GM12878 (cell line): ENCODE measurements at places on chromosomes 7 and 10.

DNA sequence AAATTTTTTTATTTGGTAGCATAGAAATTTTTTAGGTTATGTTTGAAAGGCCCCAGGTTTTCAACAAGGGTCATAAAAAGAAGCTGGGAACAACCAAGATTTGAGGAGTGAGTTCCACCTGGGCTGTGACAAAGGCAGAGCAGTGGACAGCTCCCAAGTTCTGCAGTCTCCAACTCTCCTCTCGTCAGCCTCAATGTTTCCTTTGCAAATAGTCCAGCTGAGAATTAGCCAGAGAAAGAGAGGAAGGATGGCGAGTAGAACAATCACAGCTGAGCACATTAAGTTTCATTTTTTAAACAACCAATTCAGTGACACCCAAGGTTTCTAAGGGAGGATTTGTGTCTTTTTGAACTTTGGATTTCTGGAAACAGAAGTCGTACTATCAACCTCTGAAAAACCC, 143.2 kb downstream of the NRCAM start:
- DNase-seq = no peak

DNA sequence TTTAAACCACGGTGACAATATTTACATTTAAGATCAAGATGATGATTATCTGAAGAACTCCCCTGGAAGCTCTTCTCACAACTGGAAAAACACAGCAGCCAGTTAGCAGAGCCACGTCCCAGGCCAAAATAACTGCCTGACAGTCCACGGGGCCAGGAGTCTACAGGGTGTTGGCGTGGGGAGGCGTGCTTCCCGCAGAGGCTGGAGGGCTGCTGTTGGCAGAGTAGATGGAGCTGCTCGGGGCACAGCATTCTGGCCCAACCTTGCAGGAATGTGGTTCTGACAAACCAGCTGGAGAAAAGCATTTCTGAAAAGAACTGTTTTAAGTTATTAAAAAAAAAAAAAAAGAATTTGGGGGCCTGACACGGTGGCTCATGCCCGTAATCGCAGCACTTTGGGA, 177.9 kb downstream of the EBF3 start:
- DNase-seq = no peak

DNA sequence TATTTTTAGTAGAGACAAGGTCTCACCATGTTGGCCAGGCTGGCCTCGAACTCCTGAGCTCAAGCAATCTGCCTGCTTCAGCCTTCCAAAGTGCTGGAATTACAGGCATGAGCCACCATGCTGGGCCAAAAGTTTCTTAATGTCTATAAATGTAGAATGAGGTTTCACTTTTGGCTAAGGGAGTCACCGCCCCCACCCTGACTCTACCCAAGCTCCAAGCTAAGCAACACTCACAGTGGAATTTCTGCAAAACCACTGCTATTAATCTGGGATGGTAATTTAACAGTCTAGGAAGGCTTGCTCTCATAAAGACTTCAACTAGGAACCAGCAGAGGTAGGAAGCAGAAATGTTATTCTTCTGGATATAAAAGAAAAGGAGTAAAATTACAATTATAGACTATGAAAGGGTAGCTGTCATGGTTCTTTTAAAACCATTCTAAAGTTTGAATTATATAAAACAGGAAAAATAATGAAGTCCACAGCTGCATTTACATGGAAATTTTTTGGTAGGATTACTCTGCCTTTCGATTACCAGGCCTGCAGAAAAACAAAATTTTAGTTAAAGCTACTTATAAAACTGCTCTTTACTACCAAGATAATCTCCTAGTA, 211.6 kb downstream of the SFMBT2 start:
- no peak for DNase-seq

- DNase-seq = no peak
These were observed 55.3 kb upstream of the POM121L12 start for GRCh38 chr7:52980129-52980528.

DNA sequence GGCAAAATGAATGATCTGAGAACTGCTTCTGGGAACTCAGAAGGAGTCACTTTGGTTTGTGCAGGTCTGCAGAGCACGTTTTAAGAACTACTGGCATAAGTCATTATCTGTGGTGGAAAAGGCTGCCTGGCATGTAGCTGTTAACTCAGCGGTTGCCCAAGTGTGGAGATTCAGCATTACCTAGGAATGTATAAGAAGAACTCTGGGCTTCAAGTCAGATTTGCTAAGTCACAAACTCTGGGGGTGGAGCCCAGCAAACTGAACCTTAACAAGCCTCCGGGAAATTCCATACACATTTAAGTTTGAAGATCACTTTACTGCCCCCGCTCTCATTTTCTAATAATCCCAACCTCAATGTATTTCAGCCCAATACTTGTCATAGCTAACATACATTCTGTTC, 31.1 kb downstream of the PLXDC2 start:
- no peak for DNase-seq

DNA sequence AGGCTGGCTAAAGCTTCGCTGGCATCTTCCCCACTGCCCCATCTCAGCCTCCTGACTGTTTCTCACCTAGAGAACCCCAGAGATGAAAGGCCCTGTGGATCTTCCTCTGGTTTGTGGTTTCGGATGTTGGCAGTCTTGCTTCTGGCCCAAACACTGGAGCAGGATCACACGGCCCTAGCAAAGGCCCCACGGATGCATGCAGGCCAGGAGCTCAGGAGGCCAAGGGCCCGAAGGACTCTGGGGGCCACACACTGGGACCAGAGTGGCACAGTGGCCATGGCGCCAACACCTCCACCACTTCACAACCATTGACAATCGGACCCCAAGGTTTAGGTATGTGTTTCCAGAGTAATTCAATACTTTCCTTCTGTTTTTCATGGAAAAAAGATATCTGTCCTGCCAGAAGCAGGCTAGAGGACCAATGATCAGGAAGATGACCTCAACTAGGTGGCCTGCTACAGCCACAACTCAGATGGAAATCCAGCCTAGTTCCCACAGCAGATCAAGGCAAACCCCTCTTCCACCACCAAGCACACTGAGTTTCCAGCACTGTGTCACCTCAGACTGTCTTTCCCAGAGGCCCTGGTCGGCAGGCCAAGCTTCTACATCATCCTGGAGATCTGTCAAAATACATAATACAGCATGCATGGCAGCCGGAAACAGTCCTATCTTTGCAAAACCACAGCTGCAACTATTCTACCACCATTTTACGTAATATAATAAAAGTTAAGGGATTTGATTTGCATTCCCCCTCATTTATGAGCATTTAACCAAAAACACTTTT, 53.0 kb downstream of the CTBP2 start:
- DNase-seq = no peak

DNA sequence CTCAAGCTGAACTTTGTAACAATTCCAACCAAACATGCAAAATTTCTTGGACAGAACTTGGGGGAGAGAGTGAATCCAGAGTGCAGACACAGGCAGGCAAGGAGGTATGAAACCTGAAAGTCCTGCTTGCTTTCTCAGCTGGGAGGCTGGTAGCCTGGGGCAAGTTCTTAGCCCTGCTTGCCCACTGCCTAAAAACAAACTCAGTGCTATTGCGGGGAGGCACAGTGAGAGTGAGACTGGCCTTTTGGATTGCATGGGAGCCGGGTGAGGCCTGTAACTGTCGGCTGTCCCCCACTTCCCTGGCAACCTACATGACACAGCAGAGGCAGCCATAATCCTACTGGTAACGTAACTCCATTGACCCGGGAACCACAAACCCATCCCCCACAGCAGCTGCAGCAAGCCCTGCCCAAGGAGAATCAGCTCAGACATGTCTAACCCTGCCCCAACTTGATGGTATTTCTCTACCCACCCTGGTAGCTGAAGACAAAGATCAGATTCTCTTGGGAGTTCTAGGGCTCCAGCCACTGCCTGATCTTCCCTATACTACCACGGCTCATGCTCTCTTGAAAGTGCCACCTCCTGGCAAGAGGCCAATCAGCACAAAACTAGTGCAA, 663.6 kb downstream of the GRM8 start:
- DNase-seq = no peak

GRCh38 chr7:97576043-97576442, 155.8 kb upstream of the TAC1 start:
- DNase-seq = no peak
